Stimulated activated CD4-positive, alpha-beta T cell treated with anti-CD3 and anti-CD28 coated beads, TNF-alpha, amount 100 ng/mL, for 4 hours (primary cell): ENCODE measurements at places on chromosomes 11 and 22.

DNA sequence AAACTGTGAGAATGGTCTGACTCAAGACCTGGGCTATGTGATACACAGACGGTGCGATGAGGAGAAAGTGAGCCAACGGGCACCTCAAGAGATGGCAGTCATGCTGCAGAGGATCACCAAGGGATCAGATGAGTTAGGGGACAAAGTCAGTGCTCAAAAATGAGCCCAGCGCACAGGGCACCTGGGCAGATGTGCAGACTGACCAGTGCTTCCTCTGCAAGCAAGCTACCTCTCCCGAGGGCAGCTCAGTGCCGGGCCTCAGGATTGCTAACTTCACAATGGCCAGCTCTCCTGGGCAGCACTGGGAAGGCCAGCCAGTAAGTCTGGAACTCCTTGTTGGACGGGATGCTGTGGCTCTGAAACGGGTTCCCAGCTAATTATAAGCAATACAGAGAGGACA, 15.3 kb downstream of the HDHD5 start:
- no peak for DNase-seq

- DNase-seq: no peak
These were observed 1147.8 kb downstream of the JRKL start for GRCh38 chr11:97537407-97538150.

GRCh38 chr22:50107529-50107928, 17.7 kb downstream of the MOV10L1 start:
- no peak for DNase-seq

GRCh38 chr11:83801799-83802198, 515.6 kb upstream of the CCDC90B start:
- no peak for DNase-seq

DNA sequence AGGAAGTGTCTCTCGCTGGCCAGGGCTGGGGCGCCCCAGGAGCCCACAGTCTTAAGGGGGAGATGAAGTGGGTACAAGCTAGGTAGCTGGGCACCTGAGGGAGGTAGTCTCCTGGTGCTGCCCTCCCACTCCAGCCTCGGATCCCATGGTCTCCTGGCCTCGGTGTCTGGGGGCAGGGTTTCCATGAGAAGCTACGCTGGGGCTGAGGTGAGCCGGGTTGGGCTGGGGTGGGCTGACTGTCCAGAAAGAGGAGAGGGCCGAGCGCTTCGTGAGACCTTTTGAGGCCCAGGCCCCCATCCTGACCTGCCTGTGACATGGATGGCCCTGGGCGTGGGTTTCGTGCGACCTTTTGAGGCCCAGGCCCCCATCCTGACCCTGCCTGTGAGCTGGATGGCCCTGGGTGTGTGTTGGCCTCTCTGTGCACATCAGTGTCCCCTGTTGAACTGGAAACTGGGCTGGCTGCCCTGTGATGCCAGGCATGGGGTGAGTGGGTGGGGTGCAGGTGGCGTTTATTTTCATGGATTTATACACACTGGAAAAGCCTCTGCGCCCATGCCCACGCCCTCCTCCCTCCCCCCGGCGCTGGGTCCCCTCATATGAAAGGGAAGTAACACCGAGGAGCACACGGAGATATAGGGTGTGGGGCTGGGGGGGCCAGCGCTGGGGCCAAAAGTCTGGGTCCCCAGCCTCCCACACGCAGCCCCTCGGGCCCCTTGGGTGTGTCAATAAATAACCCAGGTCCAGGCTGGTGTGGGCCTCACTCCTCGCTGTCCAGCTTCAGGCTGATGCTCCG, 8.6 kb downstream of the AIP start:
- DNase-seq: no peak

- DNase-seq: no peak
These were observed 35.9 kb upstream of the PRDM11 start for GRCh38 chr11:45110562-45110961.

DNA sequence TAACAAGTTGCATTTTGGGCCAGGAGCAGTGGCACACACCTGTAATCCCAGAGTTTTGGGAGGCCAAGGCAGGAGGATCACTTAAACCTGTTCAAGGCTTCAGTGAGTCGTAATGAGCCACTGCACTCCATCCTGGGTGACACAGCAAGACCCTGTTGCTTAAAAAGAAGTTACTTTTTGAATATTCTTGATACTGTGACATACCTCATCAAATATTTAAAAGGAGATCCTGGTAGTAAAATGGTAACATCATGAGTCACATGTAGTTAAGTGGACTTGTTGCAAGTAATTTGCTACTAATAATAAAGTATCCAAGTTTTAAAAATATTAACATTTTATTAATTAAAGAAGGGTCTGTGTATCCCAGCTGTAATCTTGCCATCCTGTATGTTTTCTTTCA, 18.3 kb downstream of the HMGXB4 start:
- DNase-seq: no peak

- no peak for DNase-seq
These were observed 4.0 kb downstream of the CRY2 start for GRCh38 chr11:45851228-45851627.

GRCh38 chr11:73753938-73754337, 6.9 kb downstream of the RAB6A start:
- no peak for DNase-seq

GRCh38 chr11:130437848-130438247, 9.4 kb upstream of the ADAMTS8 start:
- no peak for DNase-seq

DNA sequence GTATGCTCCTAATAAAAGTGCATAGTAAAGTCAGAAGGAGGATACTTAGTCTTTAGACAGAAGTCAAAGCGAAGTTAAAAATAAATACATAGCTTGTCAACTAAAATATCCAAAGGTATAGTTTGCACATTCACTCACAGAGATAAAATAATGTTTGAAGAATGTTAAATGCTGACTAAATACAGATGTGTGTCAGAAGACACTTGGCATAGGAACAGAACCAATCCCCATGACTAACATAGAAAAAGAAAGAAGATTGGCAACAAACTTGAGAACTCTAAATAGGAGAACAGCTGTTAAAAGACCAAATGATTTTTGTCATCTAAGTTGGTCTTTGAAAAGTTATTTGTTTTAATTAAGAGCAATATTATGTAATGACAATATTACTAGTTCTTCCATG, 1172.1 kb upstream of the RAG2 start:
- no peak for DNase-seq

DNA sequence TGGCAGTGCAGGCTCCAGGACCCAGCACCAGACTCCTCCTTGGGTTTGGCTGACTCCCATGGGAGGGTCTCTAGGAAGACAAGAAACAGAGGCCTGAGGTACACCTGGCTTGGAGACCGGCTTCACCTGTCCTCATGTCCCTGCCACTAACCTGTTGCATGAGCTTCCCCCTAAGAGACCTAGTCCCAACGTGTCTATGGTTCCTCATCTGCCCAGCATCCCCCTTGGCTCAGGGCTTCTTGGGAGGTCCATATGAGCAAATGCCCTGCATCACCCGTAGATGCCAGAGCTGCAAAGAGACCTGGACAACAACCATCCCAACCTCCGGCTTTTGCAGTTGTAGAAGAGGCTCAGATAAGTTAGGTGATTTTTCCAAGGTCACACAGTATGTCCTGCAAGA, 123.5 kb downstream of the BUD13 start:
- DNase-seq: no peak

DNA sequence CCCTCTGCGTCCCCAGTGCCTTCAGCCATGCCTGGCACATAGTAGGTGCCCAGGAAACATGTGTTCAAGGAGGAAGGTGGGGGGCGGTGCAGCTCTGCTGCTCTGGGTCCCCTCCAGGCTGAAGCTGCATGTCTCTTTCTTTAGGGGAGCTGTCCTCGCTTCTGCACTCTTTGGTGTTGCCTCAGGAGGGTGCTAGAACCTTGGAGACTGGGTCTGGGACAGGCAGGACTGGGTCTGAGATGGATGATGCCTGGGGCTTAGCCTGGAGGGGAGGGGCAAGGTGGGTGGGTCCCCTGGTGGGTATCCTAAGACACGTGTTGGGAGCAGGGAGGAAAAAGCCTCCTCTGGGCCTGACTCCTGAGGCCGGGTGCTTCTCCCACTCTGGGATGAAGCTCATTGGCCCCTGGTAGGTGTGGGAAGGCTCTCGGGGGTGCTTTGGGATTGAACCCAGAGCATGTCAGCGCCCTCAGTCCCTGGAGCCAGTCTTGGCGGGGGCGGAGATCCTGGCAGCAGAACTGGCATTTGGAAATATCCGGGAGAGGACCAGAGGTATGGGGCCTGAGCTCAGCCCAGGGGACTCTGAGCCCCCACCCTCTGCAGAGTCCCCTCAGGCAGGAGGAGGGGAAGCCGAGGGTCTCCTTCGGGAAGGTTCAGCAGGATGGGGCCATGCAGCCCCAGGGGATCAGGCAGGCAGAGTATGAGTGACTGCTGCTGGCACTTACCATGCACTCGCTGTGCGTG, 6.7 kb upstream of the GSTP1 start:
- no peak for DNase-seq

DNA sequence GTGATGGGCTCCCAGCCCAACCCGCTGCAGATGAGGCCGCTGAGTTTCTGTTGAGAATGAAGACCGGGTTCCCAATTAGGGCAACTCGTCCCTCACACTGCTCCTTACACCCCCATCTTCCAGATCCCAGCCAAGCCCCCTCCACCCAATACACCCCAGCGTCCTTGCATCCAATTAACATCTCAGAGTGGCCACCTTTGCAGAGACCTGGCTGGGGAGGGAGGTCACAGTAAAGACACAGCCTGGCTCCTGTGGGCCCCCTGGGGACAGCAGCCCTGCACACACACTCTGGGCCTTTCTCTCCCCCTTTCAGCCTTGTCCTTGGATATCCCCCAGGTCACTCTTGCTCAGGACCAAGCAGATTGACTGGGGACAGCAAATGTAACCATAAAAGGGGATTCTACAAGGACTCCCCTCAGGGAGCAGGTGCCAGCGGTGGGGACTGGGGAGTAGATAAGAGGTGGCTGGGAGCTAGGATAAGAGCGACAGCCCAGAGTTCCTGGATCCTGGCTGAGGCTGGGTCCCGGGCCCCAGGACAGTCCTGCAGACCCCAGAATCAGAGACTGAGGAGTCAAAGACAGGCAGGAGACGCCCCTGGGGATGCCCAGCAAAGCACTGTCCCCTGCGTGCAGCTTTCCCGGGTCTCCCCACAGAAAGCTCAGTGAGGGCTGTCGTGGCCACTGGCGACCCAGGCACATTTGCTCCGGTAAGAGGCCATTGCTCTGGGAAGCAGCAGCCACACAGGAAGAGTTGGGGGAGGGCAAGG, 8.4 kb downstream of the APOBEC3A start:
- DNase-seq: no peak

DNA sequence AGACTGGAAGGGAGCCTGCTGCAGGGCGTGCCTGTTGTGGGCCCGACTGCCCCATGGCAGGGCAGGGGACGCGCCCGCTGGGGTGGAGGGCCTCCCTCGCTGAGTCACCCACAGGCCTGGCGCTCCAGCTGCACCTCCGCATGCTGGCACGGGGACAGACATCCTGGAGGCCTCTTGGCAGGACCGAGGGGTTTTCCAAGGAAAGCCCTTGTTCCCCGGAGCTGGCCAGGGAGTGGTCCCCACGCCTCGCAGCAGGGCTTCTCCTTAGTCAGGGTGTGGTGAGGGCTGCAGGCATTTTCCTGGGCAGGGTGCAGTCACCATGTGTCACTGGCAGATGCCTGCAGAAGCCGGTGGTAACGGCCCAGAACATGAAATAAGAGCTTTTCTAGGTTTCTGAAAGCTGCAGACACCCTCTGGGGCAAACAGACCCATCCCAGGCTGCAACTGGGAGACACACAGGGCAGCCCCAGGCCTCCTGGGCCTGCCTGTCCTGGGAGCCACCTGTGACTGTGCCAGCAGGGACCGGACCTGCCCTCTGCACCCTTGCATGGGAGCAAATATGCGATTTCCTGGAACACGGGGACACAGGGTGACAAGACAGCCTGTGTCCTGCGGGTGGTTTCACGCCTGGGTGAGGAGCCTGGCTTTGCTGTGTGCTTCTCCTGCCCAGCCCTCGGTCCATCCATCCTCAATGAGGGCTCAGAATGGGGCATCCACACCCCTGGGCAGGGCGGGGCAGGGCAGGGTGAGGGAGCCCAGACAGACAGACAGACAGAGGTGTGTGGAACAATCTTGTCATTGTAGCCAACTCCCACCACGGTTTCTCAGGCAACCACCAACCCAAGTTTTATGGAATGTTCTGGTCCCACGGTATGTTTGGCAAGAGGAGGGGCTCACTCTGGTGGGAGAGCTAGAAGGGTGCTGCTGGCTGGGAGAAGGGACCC, 43.2 kb upstream of the FADD start:
- DNase-seq: no peak

- DNase-seq: no peak
These were observed 723 bp upstream of the CD82 start for GRCh38 chr11:44564670-44565210.

- no peak for DNase-seq
These were observed 20.1 kb downstream of the DGCR6L start for GRCh38 chr22:20299746-20300136.

DNA sequence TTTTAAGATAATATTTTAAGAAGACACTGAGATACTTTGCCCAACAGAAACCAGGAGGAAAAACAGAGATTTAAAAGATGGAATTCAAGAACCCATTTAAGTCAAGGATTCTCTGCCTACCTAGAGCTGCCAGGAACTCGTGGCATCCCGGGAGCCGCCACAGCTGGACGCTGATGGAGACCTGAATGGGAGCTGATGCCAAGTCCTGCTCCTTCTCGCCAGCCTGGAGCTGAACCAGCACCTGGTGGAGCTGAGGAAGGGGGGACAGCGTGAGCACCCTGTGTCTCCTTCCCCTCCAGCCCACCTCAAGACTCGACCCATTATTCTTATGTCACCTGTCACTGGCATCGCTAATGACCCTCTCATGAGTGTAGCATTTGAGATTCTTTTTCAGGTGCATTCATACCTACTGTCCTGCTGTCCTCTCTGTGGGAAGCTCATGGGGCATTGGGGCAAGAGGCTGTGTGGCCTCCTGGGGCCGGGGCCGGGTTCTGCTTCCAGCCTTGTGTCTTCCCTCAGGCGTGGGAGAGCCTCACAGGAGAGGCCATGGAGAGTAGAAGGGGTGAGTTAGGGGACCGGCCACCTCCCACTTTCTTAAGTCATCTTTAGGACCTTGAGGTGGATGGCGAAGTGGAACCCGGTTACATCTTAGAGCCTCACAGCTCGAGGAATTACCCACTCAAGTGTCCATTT, 70.8 kb upstream of the PITPNB start:
- DNase-seq: no peak

DNA sequence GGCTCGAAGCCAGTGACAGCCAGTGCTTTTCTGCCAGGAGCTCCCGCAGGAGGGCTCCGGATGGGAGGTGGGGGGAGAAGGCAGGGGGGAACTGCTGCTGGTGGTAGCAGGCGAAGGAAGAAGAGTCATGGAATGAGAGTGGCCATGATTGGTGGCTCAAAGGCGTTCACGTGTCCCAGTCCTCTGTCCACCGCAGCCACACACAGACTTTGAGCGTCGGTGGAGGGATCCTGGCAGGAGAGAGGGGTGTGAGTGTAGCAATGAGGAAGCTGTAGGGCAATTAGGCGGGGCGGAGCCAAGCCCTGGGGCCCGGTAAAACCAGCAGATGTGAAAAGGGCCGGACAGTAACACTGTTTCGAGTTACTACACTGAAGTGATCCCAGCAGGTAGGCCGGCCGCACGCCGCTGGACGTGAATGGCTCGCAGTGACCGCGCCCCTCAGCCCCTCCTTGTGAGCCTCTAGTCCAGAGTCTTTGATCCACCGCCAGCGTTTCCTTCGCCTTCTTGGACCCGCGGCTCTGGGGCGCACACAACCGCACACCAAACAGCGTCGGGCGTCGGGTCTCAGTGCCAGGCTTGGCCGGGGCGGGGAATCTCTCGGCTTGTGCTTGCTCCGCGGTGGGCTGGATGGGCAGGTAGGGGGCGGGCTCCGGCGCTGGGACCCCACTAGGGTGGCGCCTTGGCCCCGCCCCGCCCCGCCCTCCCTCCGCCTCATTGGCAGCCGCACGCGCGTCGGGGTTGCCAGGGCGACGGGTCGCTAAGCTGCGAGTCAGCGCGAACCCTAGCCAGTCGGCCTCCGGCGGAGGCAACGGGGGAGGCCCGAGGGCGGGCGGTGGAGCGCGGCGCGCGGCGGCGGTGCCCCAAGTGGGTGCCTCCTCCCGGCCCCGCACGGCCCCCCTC, at the start of gene LRRC10B:
TSS of gene LRRC10B (plus strand) at position 788 of the 900 bp plus-strand sequence. CDS start 250 bp downstream, outside the sequence.
- DNase-seq: peak; percentile 21
